Caco-2 (cell line): ENCODE measurements at places on chromosomes 7 and 10. TPM values are rescaled to one million over a fixed set of nuclear protein-coding genes. Genes with fewer than 3 reads are reported as not detected.

The CTAGE8 gene
- 5.7 and 6.3 TPM in 2 replicates for total RNA-seq

The TMEM229A gene
- total RNA-seq: 0.50 and 0.88 TPM in 2 replicates

DNA sequence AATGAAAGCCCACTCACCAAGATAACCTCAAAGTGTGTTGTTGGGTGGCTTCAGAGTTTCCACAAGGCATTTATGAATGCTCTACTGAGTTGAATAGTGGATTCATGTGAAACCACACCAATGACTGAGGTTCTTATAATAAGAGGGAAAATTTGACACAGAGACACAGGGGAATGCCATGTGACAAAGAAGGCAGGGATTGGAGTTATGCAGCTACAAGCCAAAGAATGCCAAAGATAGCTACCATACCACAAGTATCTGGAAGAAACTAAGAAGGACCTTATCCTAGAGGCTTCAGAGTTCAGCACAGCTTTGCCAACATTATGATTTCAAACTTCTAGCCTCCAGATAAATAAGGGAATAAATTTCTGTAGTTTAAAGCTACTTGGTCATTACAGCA is 68.0 kb upstream of the PCDH15 start:
- no peak overlapping the region for H3K4me3 ChIP-seq
- H3K27ac ChIP-seq: no peak overlapping the region
- no peaks in the 10 kb centered on the region for H3K4me1 ChIP-seq
- no peaks in the 10 kb centered on the region for H3K27me3 ChIP-seq

DNA sequence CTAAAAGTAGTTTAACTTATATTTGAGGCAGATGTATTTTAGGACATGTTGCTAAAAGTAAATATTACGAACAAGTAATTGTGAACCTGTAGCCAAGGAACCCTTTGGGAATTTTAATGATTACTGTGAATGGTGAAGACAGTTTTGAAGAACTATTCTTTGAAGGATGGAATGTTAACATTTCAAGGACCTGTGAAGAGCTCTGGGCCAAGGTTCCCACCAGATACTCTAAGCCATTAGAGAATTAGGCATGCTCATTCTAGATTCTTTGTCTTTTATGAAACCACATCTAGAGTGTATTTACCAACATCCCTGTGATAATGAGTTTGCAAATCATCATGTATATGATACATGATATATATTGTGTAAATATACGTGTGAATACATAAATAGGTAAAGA is 99.8 kb downstream of the SEPTIN7 start:
- H3K36me3 ChIP-seq: no peaks in the 10 kb centered on the region; the same call in 1 of the 2 replicates
- no peak for DNase-seq
- H3K27ac ChIP-seq: no peak overlapping the region
- H3K4me3 ChIP-seq: no peak overlapping the region

- H3K27ac ChIP-seq: no peak overlapping the region
- no peaks in the 10 kb centered on the region for H3K4me1 ChIP-seq
- H3K27me3 ChIP-seq: no peaks in the 10 kb centered on the region
These were observed 852.3 kb upstream of the CELF2 start for GRCh38 chr10:10165415-10165814.
